ENCODE measurements at places on chromosomes 6 and 20.

DNA sequence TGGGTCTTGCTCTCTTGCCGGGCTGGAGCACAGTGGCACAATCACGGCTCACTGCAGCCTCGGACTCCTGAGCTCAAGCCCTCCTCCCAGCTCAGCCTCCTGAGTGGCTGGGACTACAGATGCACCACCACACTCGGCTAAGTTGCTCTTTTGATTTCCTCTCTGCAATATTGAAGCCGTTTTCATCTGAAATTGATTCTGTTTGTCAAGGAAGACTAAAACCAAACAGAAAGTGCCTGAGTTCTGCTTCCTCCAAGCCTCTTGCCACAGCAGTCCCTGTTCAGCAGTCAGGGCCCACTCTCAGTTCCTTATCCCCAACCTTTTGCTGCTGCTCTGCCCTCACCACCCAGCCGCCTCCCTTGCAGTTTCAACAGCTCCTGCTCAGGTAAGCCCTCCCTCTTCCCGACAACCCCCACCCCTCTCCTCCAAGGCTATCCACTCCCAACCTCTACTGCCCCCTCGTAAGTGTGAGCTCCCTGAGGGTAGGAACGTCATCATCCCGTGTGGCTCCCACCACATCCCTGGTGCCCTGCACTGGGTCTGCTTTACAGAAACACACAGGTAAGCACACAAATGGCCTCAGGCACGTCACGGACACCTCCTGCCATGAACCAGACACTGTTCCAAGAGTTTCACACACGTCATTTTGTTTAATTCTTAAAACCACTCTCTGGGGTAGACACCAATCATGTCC is 70.7 kb upstream of the TAB2 start:
- no peak for DNase-seq

- no peak for DNase-seq
Measured at GRCh38 chr20:63814891-63815614, 16.0 kb downstream of the ZBTB46 start.

DNA sequence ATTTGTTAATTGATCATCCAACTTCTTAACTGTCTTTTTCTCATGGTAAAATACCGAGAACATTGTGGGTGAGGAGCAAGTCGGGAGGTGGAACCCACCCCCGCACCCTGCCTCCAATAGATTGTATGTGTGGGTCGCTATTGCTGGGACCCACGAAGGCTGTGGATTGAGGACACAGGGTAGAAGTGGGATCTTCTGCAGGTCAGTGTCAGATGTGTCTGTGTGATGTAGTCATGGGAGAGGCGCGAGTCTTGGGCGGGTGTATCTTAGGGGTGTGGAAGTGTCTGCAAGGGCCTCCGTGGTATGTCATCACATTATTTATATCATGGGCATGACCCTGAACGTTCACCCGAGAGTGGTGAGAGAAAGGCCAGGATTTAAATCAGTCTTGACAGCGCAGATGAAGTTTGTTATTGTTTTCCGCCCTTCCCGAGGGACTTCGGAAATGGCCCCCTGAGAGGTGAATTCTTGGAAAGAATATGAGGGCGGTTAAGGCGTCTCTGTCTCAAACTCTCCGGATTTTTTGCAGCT is 472 bp upstream of the PAQR8 start:
- no peak for DNase-seq

DNA sequence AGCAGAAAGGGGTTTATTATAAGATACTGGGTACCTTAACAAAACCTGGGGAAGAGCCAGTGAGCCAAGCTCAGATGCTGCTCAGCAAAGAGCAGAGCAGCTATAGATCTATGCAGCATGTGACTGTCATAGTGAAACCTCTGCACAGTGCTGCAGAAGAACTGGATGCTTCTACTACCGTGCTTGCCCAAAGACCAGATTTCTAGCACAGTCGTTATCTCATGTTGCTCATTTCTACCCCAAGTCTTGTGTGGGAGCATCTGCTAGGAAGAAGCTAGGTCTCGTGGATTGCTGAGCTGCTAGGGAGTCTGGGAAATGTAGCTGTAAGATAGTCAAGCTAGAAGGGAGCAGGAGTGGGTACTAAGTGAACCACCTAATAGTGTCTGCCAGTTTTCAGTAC is 31.7 kb upstream of the GNRH2 start:
- no peak for DNase-seq

DNA sequence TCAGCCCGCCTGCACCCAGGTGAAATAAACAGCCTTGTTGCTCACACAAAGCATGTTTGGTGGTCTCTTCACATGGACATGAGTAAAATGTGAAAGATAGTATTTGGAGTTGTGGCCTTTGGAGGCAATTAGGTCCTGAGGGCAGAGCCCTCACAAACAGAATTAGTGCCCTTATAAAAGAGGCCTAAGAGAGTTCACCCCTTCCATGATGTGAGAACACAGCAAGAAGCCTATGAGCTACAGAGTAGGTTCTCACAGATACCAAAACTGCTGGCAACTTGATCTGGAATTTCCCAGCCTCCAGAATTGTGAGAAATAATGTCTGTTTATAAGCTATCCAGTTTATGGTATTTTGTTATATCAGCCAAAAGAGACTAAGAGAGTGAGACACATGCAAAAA is 74.5 kb downstream of the TRDN start:
- DNase-seq: no peak

DNA sequence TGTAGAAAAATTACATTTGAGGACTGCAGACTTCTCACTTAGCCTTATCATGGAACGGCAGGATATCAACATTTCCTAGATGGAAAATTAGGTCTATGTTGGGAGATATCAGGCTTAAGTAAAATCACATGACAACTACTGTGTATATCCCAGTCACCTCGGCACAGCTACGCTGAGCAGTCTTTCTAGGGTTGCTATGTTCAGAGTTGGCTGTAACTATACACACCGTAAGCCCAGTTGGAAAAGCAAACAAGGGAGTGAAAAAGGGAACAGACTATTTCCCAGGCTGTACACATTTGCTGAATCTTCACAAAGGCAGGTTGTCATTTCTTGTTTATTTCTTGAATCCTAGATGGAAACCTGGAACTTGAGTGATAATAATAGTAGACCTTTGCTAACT is 80.7 kb upstream of the PTPRK start:
- no peak for DNase-seq

DNA sequence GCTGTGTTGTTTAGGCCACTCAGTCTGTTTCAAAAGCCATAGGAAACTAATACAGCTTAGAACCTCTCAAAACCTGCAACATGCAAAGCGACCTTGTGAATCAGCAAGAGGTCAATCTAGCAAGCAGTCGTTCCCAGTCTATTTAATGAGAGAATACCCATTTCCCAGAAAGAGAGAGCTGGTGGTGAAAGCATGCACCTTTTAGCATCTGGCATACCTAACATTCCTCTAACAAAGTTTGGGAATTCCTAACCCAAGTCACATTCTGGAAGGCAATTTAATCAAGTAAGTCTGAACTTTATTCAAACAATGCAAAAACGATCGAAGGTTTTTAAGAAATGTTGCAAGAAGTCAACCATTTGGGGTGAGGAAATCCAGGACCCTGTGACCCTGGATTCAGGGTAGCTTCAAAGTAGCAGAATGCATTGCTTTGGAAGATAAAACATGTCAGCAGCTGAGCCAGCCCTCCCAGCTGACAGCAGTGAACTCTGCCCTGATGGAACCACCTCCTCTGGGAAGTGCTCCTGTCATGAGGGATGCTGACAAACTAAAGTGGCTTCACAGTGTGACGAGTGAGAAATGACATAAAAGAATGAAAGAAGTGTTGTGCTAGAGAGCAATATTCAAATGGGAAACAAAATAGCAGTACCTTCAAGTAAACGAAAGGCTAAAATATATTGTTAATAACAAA is 104.8 kb downstream of the GMDS start:
- no peak for DNase-seq

DNA sequence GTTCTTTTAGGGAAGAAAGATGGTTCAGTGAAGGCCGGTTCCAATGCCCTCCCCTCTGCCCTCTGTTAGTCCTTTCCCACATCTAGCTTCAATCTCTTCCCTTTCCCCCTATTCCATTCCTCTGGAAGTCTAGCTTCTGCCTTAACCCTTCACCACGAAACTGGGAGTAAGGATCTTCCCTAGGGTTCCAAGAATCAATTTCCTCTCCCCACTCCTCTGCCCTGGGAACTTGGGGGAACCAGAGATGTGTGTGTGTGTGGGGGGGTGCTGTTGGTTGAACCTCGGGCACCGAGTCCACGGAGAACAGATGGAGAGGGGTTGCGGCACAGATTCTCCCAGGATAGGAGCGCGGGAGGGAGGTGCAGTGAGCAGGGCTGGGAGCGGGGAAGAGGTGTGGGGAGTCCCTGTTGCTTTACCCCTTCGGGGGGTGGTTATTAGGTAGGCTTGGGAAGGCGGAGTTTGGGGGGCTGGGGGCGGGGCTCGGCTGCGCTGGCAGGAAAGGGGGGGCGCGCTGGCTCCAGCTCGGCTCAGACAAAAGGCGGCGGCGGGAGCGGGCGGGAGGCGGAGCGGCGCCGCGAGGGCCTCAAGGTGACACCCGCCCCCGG is at the start of gene TMEM151B:
Gene TMEM151B, plus strand, starts transcription at position 530 of the 605 bp plus-strand sequence. CDS start 293 bp downstream, outside the sequence.
- DNase-seq: peak; percentile 19

- DNase-seq: peak; percentile 19
Measured at GRCh38 chr6:158911746-158912480, 88.1 kb downstream of the RSPH3 start.

GRCh38 chr20:13546497-13547131 is 92.1 kb downstream of the TASP1 start:
- peak; percentile 71 for DNase-seq

DNA sequence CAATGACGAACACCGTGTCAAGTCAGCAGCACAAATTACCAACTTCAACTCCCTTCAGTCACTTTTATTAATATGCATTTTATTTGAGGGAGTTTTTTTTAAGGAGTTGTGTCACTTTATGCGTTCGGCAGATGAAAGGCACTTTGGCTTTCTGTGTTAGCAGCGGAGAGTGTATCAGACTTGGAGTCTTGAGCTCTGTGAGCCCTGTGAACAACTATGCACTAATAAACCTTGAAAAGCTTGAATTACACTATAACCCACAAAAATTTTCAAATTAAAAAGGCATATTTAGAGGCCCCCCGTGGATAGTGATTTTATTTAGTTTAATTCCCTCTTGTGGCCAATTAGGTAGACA is 335.3 kb upstream of the NT5E start:
- DNase-seq: no peak

DNA sequence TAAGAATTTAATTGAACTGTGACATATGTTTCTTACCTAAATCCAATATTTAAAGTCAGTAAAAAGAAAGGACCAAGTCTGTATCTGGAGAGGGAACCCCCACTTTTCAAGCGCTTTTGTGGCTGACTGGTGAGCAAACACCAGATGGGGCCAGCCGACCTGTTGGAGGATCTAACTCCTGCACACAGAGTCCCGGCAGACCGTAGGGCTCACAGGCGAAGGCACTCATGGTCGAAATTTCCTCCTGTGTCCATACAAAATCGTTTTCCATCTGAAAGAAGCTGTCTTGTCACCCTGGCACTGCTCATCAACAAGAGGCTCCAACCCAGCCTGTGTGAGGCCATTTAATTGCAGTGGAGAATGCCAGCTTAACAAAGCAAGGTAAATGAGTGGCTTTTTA is 94.0 kb downstream of the SCML4 start:
- DNase-seq: no peak

DNA sequence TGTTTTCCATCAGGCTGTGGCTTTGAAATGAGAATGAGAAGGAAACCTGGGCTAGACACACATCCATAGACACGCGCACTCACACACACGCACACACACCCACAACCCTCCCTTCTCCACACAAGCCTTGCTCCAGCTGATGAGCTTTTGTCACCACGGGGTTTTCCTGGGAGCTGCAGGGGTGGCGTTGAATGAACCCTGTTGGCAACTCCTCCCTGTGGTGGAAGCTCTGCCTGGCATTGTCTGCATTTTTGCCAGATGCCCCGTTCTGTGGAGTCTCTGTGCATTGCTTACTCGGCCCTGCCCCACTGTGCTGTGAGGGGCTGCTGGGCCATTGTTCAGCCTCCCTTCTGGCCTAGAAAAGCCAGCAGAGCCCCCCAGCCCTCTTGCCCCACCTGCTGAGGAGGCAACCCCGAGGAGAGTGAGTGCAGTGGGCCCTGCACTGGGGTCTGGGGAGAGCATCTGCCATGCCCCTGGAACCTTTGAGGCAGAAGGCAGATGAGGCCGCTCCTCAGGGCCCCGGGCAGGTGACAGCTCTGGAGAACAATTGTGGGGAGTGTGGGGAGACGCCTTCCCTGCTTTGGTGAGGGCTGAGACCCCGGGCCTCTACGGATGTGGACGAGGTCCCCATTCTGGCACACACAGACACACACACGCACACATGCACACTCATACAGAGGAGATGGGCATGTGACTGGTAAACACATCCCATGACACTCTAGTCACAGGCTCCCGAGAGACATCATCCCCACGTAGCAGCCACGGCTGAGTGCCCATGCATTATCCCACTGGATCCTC is 9.9 kb downstream of the ADIG start:
- no peak for DNase-seq

GRCh38 chr6:33276581-33276863 is 401 bp upstream of the B3GALT4 start:
- DNase-seq: no peak

DNA sequence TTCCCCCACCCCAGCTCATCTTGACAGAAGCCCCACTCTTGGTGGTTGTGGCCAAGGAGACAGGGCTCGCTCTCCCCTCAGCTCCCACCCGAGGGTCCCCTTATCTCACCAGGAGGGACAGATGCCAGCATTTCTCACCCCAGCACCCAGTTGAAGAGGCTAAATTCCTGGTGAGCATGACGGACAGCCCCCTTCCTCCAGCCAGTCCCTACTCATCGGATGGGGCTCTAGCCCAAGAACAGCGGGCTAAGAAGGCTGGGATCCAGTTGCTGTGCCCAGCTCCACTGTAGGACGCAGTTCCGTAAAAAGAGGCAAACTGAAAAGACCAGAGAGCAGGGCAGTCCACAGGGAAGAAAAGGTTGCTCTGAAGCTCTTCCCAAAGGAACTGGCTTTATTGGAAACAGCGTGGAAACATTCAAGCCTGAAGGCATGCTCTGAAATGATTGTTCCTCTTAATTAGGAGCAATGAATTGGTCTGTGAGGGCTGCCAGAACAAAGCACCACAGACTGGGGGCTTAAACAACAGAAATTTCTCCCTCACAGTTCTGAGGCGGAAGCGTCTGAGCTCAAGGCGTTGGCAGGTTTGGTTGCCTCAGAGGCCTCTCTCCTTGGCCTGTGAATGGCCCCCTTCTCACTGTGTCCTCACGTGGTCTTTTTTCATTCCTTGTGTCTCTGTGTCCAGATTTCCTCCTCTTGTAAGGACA is 17.9 kb upstream of the KIF25 start:
- no peak for DNase-seq

GRCh38 chr20:3084283-3084985 is at the start of gene AVP:
TSS of gene AVP (minus strand) at chr20:3084724. CDS start at chr20:3084674, 50 bp downstream.
- no peak for DNase-seq
